CD8-positive, alpha-beta memory T cell (primary cell): ENCODE measurements at places on chromosomes 5 and 9.
A peak's percentile ranks its signal among the peaks of the same experiment; 100 is the strongest.

GRCh38 chr5:52786949-52787599 lies 642 bp upstream of the ITGA1 start:
- DNase-seq = peak; percentile 43

GRCh38 chr5:1827886-1828397 lies 26.7 kb downstream of the NDUFS6 start:
- no peak for DNase-seq

DNA sequence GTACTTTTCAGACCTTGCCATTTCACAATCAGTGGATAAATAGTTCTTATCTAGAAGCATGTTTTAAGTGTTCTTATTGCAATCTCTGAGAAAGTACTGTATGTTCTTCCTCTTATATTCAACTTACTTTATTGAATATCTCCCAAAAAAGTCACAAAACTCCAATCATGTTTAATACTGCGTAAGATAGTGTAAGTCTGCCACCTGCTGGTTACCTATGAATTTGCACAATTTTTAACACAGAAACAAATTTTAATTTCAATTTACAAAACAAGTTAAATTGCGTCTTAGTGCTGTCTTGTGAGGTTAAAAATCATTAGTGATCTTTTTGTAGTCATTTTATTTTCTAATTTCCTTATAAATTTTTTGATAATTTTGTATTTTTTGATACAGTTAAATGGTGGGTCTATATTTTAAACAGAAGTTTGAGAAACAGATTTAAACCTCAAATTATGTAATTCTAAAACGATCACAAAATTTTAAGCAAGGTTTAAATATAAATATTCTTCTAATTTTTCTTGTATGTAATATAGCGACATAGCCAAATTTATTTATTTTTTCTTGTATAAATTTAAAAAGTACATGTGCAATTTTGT lies 115.8 kb downstream of the EMB start:
- no peak for DNase-seq

- DNase-seq = no peak
Observed at GRCh38 chr9:126678989-126679388, 65.3 kb downstream of the LMX1B start.

DNA sequence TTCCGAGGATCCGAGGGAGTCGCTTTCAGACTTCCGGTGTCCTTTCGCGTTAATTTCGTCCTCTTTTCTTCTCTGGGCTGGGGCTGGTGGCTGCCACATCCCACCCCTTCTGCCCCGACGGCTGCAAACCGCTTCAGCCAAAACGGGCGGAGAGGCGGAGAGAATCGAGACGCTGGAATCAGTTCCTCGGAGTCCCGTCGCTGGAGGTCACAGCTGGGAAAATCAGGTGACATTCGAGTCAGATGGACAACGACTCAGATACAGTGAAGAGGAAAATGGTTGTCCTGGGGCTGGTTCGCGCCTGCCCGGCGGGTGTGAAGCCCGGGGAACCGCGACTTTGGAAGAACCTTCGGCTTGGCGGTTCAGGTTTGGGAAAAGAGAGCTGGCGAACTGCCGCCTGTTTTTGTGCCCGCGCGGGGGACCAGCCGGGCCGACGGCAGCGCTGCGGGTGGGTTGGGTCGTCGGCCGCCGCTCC lies 8.9 kb upstream of the NKX2-5 start:
- no peak for DNase-seq

DNA sequence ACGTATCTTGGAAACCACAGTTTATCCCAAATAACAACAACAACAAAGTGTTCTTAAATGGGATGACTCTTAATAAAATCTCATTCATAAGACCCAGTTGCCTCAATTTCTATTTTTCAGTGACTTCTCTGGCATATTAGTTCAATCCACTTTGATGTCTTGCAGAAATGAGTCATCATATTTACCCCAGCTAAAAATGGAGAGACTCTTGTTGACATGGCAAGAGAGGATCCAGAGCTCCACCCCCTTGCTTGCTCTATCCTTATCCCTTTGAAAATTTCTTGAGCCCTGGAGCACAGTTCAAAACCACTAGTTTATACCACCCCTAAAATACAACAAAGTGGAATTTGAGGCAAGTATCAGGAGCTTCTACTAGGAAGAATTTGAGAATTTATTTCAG lies 20.8 kb downstream of the VCAN start:
- DNase-seq = no peak

DNA sequence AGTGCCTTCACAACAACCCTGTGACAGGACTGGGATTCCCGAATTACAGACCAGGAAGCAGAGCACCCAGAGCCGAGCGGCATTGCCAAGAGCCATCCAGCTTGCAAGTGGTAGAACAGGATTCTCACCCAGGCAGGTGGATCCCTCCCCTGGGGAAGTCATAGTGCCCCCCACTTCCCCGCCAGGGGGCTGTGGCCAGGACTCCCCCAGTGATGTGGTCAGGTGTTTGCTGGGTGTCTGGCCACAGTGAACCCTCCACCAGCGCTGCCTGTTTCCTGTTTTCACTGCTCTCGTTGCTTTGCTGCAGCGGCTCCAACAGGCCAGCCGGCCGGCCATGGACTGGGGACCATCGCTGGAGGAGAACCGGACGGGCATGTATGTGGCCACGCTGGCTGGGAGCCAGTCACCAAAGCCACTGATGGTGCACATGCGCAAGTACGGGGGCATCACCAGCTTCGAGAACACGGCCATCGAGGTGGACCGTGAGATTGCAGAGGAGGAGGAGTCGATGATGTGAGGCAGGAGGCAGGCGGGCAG lies 19.3 kb downstream of the SLC6A7 start:
- peak; percentile 57 for DNase-seq

DNA sequence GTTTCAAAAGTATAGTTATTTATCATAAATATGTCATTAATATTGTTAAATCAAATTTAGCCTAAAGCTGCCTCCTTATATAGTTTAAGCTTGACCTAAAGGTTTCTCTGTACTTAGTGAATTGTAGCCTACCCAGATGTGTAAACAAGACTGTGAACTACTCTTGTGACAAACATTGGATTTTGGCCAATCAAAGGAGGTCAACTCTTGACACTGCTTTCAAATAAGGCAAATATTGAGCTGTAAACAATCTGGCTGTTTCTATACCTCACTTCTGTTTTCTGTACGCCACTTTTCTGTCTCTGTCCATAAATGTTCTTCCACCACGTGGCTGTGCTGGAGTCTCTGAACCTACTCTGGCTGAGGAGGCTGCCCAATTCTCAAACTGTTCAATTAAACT lies 51.2 kb downstream of the FXN start:
- DNase-seq = no peak

DNA sequence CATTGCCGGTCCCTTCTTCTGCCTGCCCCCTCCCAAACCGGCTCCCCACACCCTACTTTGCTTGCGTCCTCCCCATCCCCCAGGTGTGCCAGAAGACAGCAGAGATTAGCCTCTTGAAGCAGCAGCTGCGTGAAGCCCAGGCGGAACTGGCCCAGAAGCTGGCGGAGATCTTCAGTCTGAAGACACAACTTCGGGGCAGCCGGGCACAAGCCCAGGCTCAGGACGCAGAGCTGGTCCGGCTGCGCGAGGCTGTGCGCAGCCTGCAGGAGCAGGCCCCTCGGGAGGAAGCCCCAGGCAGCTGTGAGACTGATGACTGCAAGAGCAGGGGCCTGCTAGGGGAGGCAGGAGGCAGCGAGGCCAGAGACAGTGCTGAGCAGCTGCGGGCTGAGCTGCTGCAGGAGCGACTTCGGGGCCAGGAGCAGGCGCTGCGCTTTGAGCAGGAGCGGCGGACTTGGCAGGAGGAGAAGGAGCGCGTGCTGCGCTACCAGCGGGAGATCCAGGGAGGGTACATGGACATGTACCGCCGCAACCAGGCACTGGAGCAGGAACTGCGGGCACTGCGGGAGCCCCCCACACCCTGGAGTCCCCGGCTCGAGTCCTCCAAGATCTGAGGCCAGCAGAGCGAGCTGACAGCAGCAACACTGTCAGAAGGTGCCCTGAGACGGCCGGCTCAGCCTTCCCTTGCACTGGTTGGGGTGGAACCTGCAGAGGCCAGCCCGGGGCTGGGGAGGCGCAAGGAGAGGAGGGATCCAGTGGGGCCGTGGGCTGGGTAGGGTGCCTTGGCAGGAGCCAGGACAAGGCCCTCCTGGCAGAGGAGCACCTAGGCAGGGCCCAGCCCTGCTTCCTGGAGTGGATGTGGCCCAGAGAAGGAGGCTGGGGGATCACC lies 8.3 kb downstream of the N4BP3 start:
- DNase-seq = no peak

GRCh38 chr9:127358023-127358535 lies 38.9 kb upstream of the SLC2A8 start:
- DNase-seq = no peak

DNA sequence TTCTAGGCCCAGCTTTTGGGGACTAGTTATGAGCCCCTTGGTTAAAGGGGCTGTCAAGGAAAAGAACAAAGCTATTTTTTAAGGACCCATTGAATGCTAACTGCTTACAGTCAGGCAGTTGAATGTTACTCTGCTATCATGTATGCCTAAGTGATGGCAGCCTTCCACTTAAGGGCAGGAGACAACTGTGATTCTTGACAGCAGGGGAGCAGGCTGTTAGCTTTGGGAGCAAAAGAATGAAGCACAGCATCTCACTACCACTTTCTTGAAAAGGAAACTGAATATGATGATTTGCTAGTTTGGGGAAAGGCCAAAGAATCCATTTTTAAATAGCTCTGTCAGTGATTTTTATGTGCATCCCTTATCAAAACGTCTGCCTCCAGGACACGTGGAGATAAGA lies 221.6 kb downstream of the SH3GL2 start:
- DNase-seq = no peak

GRCh38 chr5:55063220-55063863 lies 39.1 kb upstream of the GZMA start:
- no peak for DNase-seq

GRCh38 chr5:100676817-100677631 lies 141.8 kb downstream of the FAM174A start:
- no peak for DNase-seq

GRCh38 chr5:10699987-10700386 lies 61.0 kb downstream of the DAP start:
- no peak for DNase-seq

DNA sequence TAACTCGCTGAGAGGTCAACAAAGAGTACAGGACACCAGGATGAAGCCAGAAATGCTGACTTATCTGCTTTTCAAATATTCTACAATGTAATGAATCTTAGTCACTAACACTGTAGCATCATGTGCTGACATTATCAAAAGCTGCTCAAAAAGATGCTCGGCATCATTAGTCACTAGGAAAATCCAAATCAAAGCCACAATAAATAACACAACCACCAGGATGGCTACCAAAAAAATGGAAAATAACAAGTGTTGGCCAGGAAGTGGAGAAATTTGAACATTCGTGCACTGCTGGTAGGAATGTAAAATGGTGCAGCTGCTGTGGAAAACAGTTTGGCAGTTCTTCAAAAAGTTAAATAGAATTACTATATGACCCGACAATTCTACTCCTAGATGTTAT lies 269.1 kb downstream of the GLIS3 start:
- DNase-seq = no peak

DNA sequence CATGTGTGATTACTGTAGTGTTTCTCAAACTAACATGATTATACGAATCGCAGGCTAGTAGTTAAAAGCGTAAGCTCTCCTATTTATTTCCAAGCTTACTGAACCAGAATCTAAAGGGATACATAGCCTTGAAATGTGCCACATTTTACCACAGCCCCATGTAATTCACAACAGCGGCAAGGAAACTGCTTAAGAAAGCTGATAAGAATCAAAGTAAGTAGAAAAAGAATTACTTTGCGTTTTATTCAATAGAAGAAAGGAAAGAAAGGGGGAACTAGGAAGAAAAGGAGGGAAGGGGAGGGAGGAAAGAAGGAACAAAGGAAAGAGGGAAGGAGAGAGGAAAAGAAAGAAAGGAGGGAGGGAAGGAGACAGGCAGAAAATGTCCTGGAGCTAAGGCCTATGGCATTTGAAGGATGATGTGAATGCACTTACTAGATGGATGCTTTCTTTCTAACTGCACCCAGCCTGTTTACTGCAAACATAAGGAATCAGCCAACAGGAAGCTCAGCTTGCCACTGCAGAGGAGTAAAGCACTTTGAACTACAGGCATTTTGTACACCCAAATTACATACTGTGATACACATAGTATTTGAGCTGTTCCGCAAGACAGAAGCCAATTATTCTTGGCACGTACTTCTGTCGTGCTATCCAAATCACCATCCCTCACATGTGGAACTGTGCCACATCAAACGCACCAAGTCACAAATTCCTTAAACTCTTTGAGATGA lies 521.7 kb downstream of the RAB3C start:
- no peak for DNase-seq

GRCh38 chr5:141615991-141616720 lies 2.6 kb downstream of the DIAPH1 start:
- no peak for DNase-seq

DNA sequence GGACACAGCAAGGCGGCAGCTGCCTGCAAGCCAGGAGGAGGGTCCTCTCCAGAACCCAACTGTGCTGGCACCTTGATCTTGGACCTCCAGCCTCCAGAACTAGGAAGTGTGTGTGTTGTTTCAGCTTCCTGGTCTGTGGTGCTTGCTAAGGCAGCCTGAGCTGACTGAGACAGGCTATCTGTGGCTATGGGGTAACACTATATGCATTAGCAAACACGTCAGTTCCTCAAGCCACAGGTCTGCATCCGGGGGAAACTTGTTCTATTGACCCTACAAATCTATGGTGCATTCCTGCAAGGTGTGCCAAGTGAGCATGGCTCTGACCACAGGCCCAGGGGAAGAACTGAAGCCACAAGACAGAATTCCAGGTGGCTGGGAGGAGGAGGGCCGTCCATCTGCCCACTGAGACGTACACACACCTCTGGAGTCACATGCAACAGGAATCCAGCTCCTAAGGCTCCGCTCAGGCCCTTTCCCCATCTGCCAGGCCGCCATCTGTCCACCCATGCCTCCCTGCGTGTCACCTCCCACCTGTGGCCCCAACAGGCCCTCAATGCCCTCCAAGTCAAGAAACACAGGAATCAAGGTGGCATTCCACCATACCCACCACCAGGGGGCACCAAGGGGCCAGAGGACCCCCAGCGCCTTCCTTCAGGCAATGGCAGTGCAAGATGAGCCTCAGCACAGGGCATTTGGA lies 174.9 kb downstream of the ROR2 start:
- DNase-seq = peak; percentile 78

- no peak for DNase-seq
Observed at GRCh38 chr5:132754947-132755346, 7.7 kb downstream of the CCNI2 start.

DNA sequence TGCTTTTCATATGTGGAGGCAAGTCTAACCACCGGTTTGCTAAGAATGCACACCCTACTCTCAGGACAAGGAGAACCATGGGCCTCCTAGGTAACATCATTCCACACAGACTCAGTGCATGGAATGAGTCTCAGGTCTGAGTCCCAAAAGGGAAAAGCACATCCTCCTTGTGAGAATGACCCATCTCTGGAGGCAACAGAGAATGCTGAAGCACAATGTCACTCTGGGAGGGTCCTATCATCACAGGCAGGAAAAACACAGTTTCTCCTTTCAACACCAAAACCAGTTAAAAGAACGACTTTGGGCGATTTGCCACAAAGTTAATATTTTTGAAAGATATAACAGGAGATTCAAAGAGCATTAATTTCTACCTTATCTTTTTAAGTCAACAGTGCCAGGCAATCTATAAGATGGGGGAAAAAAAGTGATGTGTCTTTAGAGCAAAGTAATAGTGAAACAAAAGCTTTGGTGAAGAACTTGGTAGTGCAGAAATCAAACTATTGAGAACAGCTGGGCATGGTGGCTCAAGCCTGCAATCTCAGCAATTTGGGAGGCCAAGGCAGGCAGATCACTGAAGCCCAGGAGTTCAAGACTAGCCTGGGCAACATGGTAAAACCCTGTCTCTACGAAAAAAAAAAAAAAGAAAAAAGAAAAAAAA lies 97.3 kb downstream of the OXCT1 start:
- no peak for DNase-seq

- no peak for DNase-seq
Observed at GRCh38 chr5:161385027-161385426, 161.5 kb downstream of the GABRB2 start.

- no peak for DNase-seq
Observed at GRCh38 chr9:137951597-137952490, 74.3 kb downstream of the CACNA1B start.
